ENCODE measurements at places on chromosomes 2 and 18.

DNA sequence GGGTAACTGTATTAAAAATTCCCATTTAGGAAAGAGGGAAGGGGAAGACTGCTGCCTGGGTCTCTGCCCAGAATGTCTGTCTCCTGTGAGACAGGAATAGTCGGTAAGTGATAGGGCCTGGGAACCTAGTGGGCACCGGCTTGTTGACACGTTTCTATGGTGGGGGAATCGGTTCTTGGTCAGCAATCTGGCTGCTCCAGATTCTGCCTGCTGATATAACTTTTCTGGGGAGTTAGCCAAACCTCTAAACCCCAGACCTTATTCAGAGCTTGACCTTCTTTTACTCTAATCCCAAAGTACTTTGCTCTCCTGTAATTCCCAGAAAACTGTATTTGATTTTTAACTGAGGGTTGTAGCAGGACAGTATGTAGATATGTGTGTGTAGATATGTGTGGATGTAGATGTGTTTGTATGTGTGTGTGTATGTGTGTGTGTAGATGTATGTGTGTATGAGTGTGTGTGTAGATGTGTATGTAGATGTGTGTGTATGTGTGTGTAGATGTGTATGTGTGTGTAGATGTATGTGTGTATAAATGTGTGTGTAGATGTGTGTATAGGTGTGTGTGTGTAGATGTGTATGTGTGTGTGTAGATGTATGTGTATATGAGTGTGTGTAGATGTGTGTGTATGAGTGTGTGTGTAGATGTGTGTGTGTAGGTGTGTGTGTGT lies 61.8 kb upstream of the TXNDC2 start:
- DNase-seq = no peak

DNA sequence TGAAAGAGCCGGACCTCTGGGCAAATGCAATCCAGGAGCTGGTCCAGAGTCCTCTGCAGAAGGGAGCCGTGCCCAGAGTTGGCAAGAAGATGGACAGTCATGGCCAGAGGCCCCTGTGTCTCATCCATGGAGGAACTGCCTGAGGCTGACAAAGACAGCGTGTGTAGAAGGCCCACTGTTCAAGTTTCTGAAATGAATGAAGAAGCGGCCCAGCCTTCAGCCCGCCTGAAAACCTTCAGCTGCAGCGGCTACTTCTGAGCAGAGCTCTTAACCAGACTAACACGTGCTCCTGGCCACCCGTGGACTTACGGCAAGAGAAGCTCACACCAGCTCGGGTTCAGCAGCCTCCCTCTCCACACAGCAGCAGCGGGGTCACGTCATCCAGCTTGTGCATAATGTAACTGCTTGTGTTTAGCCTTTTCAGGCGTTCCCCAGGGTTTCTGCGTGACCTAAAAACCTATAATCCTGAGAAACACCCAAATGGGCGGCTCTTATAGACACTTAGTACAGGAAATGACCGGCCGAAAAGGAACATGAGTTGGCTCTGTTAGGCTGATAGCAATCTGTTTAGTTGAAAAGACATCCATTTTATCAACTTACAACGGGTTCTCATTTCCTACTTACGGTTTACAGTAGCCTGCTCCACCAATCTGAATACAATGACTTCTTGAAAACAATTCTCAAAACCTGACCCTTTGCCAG lies at the start of gene FAM124B:
Gene FAM124B, minus strand, starts transcription at position 467 of the 702 bp plus-strand sequence. Its CDS starts 339 bp downstream, at position 128.
- DNase-seq = no peak

DNA sequence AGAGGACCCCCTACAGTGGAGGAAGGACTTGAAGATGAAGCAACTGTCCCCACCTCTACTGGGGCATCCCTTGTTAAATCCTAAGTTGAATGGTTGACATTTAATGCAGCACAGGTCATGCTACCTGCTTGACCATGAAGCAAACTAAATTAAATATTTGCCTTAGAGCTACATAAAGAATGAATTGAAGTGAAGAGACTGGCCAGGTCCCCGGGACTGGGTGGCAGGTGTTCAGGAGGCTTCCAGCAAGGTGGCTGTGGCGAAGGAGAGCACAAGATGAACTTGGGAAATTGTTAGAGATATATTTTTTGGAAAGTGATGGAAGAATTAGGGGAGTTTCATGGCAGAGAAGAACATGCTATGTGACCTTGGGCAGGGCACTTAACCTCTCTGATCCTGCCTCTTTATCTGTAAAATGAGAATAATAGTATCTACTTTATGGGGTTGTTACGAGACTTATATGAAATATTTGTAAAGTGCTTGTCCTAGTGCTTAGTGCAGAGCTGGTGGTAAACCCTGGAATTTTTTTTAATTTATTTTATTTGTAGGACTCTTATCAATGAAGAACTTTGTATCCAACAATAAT lies 37.3 kb downstream of the EFR3B start:
- DNase-seq = no peak

DNA sequence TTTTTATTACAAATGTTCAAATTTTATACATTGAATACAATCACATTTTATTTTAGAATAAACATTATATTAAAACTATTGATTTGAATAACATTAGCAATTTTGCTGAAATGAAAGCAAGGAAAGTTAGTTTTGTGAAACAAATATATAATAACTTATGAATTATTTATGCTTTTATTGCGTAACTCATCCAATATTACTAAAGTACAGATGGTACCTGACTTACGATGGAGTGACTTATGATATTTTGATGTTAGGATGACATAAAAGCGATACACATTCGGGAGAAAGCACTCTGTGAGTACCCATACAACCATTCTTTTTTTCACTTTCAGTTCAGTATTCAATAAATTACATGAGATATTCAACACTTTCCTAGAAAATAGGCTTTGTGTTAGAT lies 26.5 kb downstream of the GPR39 start:
- DNase-seq = no peak

- DNase-seq = peak; percentile 57
Measured at GRCh38 chr2:207467716-207468347, 61.9 kb upstream of the CREB1 start.

DNA sequence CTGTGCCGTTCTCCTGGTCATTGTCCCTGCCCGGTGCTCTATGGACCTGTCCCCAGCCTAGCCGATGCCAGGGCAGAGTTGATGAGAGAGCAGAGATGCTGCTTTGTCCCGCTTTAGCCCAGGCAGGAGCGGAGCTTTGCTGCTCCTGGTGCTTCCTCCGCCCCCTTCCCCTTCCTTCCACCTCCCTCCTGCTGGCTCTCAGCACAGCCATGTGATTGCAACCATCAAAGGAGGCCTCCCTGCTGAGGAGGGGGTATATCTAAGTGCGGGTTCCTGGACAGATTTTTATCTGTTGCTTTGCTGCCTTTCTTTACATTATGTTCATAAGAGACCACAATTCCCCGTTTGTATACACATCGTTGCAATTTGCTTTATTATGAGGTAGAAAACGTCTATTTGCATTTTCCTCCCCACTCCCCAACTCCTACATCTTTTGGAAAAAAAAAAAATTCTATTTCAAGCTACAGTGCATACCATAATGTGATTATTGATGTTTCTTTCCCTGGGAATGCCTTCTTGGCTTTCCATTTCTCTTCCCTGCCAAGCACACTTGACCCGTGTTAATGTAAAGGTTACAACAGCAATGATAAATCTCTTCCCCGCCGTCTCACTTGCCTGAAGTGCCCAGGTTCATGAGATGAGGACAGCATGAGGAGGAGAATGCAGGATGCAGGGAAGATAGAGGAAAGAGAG lies 25.4 kb downstream of the ALPK2 start:
- DNase-seq = no peak
